ENCODE measurements at places on chromosomes 6 and 20. TPM values are rescaled to one million over a fixed set of nuclear protein-coding genes. Genes with fewer than 3 reads are reported as not detected.

The LZTS3 gene
- total RNA-seq: 5.9 TPM

The EGFL8 gene
- 1.3 TPM for total RNA-seq

The ZSCAN23 gene
- 2.5 TPM for total RNA-seq

The PNPLA1 gene
- total RNA-seq: not detected

The GGTLC1 gene
- not detected for total RNA-seq

The RAET1L gene
- total RNA-seq: not detected

The CST2 gene
- not detected for total RNA-seq

The TAB2 gene
- 16.5 TPM for total RNA-seq

The ZNF334 gene
- 0.22 TPM for total RNA-seq

The TUBB2B gene
- 1.6 TPM for total RNA-seq

The ARG1 gene
- 0.43 TPM for total RNA-seq

Data from dermis lymphatic vessel endothelial cell (primary cell).